Globus pallidus (tissue), 1 donor: ENCODE measurements at places on chromosomes 5 and 9.

- no peak for DNase-seq
These were observed 405.8 kb upstream of the TLE4 start for GRCh38 chr9:79166005-79166404.

- no peak for DNase-seq
These were observed 3.8 kb upstream of the ELAVL2 start for GRCh38 chr9:23829580-23830475.

- peak; percentile 79 for DNase-seq
These were observed 39.5 kb downstream of the PLPP1 start for GRCh38 chr5:55495216-55495615.

DNA sequence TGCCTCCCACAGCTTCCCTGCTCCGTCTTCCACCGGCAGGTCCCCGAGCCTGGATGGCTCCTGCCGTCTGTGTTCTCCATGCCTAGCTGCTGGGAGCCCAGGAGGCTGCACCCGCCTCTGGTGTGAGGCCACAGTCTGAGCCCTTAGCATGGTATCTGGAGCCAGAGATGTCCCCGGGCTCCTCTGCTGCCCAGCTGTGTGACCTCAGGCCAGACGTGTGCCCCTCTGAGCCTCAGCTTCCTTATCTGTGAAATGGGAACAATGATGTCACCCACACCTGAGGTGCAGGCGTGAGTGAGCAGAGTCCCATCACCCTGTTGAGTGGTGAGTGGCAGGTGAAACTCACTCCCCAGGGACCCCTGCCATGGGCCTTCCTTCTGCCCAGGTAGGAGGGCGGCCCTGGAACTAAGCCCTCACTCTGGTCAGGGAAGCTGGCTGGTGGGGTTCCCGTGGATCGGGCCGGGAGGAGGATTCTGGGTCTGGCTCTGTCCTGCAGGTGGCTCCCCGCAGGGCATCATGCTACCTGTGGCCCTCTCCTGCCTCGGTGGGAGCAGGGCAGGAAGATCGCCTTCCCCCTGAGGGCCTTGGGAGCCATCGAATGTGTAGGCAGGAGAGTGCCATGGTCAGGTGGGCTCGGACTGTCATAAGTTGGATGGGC lies 239.0 kb downstream of the PBX3 start:
- DNase-seq = no peak

DNA sequence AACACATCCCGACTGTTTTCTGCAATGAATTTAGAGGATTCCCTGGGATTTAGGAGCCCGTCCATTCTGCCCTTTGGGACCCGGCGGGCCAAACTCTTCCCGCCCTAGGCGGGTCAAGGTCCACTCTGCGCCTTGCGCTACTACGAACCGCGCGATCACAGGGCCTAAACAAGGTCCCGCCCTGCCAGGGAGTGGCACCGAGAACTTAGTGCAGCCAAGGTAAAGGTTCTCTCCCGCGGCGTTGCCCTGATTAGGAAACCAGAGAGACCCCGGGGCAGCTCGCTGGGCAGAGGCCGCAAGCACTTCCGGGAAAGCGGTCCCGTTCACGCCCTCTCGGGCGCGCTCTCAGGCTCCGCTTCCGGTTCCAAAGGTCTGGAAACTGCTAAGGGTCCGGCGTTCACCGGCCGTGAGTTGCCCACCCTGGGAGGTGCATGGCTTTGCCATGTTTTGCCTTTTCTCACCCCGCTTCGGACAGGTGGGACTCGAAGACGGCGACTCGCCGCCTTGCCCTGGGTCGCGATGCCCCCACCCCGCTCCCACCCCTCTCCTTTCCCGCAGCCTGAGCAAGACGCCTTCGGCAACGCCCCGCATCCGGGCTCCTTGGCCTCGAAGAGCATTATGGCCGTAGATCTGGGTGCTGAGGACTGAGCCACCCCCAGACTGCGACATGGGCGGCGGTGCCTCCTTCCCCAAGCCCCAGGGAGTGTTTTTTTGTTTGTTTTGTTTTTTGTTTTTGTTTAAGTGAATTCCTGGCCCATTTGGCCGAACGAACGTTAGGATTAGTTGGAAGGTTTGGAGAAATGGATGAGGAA lies 23.4 kb downstream of the HNRNPK start:
- DNase-seq = peak; percentile 66

- no peak for DNase-seq
These were observed 21.2 kb downstream of the FAXDC2 start for GRCh38 chr5:154829181-154829588.

DNA sequence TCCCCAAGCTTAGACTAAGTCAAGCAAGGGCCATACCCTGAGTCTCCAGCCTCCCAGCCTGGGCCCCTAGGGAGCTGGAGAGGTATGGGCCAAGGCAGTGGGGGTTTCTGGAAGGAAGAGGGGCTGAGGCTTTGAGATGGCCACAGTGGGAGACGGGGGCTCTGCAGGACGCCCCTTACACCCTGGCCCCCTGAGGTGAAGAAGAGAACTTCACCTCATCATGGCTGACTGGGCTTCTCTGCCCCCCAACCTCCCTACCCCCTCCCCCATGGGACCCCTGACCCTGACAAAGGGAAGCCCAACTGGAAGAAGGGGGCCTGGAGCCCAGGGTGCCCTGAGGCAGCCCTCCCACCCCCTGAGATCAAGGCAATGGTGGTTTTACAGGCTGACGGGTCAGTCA lies 25.8 kb downstream of the PCDH1 start:
- DNase-seq = no peak
